Activated CD4-positive, alpha-beta T cell treated with anti-CD3 and anti-CD28 coated beads, Interleukin-2, amount 10 ng/mL, durations not matched to agents 7 days and 5 days (primary cell): ENCODE measurements at places on chromosomes 11 and 22. TPM values are rescaled to one million over a fixed set of nuclear protein-coding genes. Genes with fewer than 3 reads are reported as not detected.
A peak's percentile ranks its signal among the peaks of the same experiment; 100 is the strongest.

GRCh38 chr22:46991666-46992065 is 229.2 kb downstream of the TBC1D22A start:
- no peak for DNase-seq

- no peak for DNase-seq
Observed at GRCh38 chr11:64864473-64865285, 13.7 kb downstream of the EHD1 start.

GRCh38 chr11:62732830-62733229 is 4.5 kb downstream of the TTC9C start:
- DNase-seq: no peak

GRCh38 chr11:95605271-95605940 is 184.2 kb downstream of the FAM76B start:
- DNase-seq: no peak

- no peak for DNase-seq
Observed at GRCh38 chr11:130801333-130802122, 114.8 kb downstream of the SNX19 start.

GRCh38 chr11:66473608-66474515 is 6.4 kb upstream of the DPP3 start:
- no peak for DNase-seq

DNA sequence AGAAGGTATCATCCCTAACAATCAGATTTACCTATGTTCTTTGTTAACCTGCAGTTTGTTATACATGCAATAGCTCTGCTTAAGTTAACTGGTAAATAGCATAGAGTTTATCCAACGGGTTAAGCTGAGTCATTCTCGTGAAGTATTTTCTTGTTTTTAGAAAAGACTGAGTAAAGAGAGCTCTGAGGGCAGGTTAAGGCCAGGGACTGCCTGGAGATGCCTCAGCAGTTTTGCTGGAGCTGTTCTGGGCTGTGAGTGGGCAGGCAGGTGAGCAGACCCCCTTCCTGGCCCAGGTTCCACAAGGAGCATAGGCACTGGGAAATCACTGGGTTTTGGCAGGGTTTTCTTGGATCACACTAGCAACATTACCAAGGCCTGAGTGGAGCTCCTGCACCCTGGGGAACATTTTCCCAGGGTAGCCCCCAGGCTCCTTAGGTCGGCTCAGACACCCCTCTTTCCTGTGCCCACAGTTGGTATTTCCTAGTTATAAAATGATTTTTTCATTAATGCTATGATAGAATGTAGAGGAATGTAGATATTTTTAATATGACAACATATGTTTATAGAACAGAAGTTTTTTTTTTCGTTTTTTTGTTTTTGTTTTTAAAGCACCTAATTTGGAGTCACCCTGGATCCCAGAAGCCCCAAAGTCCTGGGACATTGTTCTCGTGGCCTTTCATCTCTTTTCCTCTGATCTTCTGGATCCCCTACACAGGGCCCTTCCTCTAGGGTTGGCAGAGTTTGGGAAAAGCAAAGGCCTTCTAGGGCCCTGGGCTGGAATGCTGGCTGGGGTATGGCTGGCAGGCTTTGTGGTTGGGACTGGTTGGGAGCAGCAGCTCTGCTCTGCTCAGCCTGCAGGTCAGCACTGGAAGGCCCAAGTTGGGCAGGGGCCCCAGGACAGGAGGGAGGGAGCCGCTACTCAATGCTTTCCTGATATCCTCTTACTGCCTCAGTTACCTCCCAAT is 26.7 kb downstream of the IRAG1 start:
- DNase-seq: no peak

GRCh38 chr11:200224-201003 is 6.8 kb downstream of the BET1L start:
- peak; percentile 4 for DNase-seq

Gene TPBGL
- total RNA-seq: not detected

Gene SOX10
- not detected for total RNA-seq

Gene CHCHD10
- total RNA-seq: 55.4 TPM

Gene CPT1B
- 113 TPM for total RNA-seq

Gene PANX3
- not detected for total RNA-seq
